ENCODE measurements at places on chromosomes 5 and 9.

- no peak for DNase-seq
These were observed 59.7 kb downstream of the RXRA start for GRCh38 chr9:134385915-134386314.

GRCh38 chr9:13047827-13048587 is 231.5 kb downstream of the MPDZ start:
- DNase-seq = no peak

GRCh38 chr5:113119246-113119924 is 142.8 kb downstream of the DCP2 start:
- no peak for DNase-seq

- DNase-seq = no peak
These were observed 566.5 kb upstream of the ZNF462 start for GRCh38 chr9:106296426-106296825.

GRCh38 chr9:133452562-133452961 is 7.2 kb upstream of the CACFD1 start:
- no peak for DNase-seq

GRCh38 chr9:138053321-138053868 is 175.8 kb downstream of the CACNA1B start:
- no peak for DNase-seq

GRCh38 chr9:108245331-108245730 is 610.5 kb downstream of the ACTL7B start:
- DNase-seq = no peak

Measured in SW480 (cell line).